T-helper 1 cell treated with Interleukin-12 subunit alpha and Interleukin-12 subunit beta and Interleukin-4 antibody, amounts not matched to agents 30 ng/mL and 1 ng/mL, for 36 hours (primary cell): ENCODE measurements at places on chromosomes 11 and 22. TPM values are rescaled to one million over a fixed set of nuclear protein-coding genes. Genes with fewer than 3 reads are reported as not detected.

The SCGB1A1 gene
- total RNA-seq: not detected in 2 replicates

The RAB39A gene
- 0.12 TPM in 1 of 2 replicates, not detected in the other for total RNA-seq

The APOA1 gene
- total RNA-seq: 0.17 and 0.32 TPM in 2 replicates

The TRPT1 gene
- total RNA-seq: 28.1 and 28.2 TPM in 2 replicates

The OR8G1 gene
- not detected in 2 replicates for total RNA-seq

The BLID gene
- not detected in 2 replicates for total RNA-seq

The NXPE4 gene
- not detected in 2 replicates for total RNA-seq

The WNT7B gene
- total RNA-seq: not detected in 2 replicates
